ENCODE measurements at places on chromosomes 3 and 15. TPM values are rescaled to one million over a fixed set of nuclear protein-coding genes. Genes with fewer than 3 reads are reported as not detected.

The CFAP20DC gene
- 8.8 TPM for total RNA-seq

The MESP2 gene
- not detected for total RNA-seq

DNA sequence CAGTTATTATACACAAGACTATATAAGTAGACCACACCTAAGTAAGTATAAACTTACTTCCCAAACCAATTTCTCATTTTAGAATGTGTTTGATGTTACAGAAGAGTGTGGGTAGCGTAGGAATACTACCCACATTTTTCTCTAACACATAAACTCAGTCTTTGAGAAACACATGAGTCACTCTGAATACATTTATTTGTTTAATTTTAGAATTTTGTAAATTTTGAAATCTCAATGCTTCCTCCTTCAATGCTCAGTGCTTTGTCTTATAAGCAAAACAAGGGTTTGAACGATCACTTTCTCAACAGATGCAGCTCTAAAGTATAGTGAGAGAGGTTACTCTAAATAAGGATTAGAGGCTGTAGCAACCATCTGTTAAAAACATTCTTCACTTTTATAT lies 700.8 kb downstream of the SI start:
- DNase-seq = peak; percentile 18

GRCh38 chr3:156602424-156602823 lies 47.5 kb upstream of the SSR3 start:
- DNase-seq = no peak

- no peak for DNase-seq
Observed at GRCh38 chr3:42758126-42758525, 14.9 kb downstream of the CCDC13 start.

DNA sequence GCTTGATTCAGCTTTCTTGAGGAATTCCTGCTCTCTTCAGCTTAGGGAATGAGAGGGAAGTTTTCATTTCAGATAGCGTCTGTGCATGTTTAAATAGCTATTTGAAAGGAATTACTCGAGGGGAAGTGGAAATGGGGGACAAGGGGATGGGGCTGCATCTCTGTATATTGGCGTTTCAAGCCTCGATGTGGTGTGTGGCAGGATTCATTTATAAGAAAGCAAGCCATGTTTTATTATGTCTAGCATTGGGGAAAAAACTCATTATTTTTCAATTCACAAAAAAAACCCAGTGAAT lies 1.0 kb downstream of the ATP2C1 start:
- no peak for DNase-seq

The INSYN1 gene
- 0.35 TPM for total RNA-seq

DNA sequence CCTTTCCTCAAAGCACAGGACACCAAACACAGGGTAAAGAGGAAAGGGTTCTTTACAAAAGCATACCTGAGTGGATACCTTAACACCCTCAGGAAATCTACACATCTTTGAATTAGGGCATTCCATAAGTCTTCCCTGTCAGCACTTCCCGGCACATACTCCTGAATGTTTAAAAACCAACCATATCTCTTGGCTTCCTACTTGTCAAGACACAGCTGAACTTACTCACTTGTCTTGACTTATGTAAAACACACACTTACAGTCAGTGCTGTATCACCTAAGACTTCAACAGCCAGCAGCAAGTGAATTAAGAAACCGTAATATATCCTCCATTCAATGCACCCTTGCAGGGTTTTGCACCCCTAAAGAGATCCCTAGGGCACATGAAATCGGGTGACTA lies 17.5 kb downstream of the IL1RAP start:
- no peak for DNase-seq

DNA sequence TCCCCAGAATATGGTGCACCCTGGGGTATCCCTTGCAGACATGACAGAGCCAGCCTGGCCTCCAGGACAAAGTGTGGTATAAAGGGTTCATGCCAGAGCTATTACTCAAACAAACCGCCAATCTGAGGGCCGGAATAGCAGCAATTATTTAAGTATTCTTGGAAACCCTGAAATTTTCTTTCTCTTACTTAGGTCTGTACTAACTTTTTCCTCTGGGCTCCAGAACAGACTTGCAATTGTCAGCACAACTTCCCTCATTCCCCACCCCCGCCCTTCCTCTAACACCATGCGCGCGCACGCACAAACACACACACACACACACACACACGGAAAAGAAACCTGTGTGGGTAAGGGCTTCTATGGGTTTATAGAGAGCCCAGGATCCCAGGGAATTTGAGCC lies 56.3 kb downstream of the ISG20 start:
- DNase-seq = no peak

DNA sequence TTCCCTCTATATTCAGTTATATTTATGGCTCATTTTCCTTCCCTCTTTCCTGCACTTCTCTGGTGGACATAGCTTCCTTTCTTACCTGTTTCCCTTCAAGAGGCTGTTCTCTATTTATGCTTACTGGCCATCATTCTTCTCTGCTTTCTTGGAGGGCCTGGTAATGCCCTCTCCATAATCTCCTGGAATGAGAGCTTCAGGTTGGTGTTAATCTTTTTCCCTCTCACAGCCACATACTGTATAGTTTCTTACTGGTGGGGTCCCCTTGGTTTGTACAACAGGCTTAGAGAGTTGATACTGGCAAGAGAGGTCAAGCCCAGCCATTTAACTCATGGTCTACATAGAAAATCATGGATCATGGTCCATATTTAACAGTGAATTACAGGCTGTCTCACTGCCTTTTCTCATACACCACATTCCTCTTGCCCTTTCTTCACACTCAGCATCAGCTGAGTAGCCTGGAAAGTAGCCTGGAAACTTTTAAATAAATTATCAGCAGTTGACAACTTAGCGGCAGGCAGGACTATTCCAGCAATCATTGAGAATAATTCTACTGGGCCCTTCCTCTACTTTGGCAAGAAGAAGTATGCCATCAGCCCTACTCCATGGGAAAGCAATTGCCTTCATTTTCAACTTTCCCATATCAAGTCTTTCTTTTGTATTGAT lies 38.0 kb upstream of the DPH6 start:
- DNase-seq = no peak

- peak; percentile 59 for DNase-seq
Observed at GRCh38 chr3:48739955-48740823, 23.2 kb upstream of the IP6K2 start.

The DNAJC13 gene
- total RNA-seq = 31.8 TPM

DNA sequence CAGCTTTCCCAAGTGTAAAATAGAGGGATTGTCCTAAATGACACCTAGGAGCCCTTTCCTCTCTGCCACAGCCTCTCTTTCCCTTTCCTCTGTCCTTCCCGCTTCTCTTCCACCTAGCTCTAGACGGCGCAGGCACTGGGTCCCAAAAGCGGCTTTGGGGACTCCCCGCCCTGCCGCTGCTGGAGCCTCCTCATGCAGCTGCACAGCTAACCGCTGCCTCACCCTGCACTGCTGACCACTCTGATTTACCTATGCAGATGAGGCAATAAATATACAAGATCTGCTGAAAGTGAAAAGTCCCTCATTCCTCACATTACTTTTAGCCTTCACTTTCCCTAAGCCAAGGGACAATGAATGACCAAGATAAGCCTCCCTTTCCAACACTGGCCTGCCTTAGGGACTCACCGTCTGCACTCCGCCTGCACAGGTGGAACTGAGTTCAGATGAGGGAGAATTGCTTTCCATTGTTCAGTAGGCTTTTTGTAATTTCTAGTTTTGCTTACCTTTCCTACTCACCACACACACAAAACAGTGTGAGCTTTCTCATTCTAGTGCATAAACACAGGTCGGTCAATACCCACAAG lies 197.5 kb upstream of the BCL6 start:
- no peak for DNase-seq

DNA sequence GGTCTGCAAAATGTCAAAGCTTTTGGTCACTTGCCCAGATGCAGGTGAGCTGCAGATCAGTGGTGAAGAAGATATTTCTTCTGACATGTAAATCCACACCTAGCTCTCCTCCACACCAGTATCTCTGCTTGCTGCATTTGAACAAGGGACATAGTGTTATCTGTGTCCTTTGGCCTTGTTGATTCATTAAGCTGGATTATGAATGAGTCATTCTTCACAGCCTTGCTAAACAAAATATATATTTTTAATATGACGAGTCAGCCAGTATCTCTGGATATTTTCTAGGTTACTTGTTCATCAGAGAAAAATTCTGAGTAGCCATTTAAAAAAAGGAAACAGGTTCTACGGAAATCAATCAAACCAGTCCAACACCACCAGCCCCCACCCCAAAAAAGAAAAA lies 190.6 kb upstream of the ADAMTS9 start:
- no peak for DNase-seq

GRCh38 chr3:4395448-4395847 lies 71.6 kb downstream of the SUMF1 start:
- DNase-seq = no peak

DNA sequence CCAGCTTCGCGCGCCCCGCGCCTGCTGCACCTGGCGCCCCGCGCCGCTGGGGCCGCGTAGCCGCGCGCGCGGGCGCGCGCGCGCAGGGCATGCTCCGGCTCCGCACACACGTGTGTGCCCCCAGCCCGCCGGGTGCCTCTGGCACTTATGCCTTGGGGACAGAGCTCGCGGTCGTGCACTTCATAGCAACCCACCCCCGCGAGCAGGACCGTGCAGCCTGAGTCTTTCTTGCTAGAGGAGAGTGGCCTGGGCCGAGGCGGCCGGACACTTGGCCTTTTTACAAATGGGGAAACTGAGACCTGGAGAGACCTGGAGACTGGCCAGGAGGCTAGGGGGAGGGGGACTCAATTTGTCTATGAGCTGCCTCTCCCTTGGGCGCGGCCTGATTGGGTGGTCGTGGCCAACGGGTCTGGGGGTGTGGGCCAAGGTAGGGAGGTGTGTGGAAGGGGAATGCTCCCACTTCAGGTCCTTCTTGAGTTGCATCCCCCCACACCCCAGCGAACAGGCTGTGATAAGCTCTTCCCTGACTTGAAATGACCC lies 562 bp downstream of the NBEAL2 start:
- DNase-seq = no peak

DNA sequence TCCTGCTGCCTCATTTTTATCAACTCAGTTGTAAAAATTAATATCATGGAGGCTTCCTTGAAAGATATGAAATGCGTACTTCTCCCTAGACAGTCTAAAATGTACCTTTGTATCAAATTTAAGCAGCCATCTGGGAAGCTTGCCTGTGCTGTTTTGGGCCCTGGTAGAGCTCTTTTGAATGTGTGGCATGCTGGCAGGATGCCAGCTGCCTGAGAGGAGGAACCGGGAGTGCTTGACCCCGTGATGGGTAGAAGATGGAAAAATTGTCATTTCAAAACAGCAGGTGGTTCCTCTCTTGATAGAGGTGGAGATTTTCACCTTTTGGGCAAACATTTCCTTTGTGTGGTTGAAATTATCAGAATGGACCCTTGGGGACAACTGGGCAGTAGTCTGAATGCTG lies 245.3 kb downstream of the RPLP1 start:
- DNase-seq = no peak

The CCR1 gene
- 0.35 TPM for total RNA-seq

The CYP1A2 gene
- not detected for total RNA-seq

The ZPLD1 gene
- total RNA-seq = 0.06 TPM

GRCh38 chr3:130760922-130761321 lies 14.3 kb upstream of the PIK3R4 start:
- DNase-seq = no peak

The DNAH12 gene
- total RNA-seq = not detected

DNA sequence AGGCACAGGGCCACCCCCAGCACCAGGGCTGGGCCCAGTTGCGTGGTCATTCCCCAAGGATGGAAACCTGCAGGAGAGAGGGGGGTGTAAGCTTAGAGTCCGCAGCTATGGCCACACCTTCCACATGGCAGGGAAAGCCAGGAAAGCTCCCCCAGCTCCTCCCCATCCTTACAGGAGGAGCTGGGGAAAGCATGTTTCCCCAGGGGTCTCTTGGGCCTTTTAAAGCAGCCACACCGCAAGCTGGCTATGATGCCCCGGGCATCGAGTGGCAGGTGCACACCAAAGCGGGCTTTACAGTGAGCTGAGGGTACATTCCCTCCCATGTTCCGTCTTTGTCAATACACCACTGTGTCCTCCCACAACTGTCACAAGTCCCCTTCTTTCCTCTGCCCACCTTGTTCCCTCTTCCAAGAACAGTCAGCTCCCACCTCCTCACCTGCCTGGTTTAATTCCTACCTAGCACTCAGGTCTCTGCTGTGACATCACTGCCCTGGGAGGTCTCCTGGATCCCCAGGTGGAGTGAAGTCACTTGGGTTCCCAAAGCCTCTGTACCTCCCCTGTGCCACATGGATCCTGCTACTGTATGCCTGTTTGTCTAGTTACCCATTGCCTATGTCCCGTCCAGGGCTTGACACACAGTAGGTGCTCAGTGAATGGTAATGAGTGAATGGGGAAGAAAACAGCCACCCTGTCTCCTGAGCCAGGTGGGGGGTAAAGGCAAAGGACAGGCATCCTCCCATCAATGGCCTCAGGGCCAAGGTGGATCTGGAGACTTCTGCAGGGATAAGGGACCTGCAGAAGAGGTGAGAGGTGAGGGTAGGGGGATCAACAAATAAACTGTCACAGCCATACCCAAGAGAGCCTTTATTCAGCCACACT lies 3.4 kb downstream of the HYAL3 start:
- no peak for DNase-seq

DNA sequence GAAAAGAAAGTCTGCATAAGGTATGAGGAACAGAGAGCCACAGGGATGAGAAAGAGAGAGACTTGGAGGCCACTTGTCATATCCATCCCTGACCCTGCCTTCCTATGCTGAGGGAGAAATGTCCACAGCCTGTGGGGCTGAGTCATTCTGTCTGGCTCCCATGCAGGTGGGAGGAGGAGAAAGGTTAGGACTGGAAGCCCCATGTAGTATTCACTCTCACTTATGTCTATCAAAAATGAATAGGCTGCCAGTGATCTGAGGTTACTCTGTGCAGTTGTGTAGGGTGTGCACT lies 71.3 kb downstream of the RAB11A start:
- peak; percentile 27 for DNase-seq
